ENCODE measurements at places on chromosomes 2 and 18.
A peak's percentile ranks its signal among the peaks of the same experiment; 100 is the strongest.

DNA sequence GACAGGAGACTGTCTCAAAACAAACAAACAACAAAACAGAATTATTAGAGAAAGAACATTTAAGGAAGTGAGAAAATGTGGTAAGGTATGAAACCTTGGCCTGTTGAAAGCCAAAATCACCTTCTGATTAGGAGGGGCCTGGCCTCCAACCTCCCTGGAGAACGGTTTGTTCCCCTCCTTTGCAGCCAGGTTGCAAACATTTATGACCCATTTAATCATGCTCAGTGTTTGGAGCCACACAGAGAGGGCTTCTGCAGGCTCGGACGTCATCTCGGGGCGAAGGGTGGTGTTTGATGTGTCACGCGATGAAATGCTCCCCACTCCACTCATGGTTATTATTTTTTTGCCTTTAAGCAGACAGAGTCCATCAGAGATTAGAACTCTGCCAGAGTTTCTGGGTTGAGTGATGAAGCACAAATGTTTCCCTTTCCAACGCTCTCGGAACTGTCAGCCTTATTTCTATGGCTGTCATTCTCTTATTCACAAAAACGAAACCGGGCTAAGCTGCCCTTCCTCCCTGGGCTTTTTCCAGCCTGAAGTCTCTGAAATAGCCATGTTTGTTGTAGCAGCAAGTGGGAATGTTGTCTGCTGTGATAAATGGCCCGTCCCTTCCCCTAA, 33.6 kb upstream of the ROCK2 start:
- peak; percentile 52 for DNase-seq

GRCh38 chr2:218883491-218884490, 3.1 kb downstream of the WNT10A start:
- no peak for DNase-seq

DNA sequence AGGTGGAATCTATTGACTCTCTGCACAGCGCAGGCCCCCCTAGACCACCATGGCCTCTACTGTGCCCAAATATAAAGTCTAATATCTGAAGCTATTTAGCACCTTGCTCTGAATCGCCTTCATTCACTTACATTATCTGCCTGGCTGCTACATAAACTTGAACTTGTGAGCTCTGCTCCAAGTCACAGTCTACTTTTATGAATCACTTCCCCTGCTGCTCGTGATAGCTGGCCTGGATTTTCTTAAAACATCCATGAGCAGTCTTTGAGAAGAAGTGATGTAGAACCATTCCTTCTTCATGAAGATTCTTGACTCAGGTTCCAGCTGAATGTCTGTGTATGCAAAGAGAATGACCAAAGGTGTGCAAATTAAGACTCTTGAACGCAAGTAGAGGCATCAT, 359.5 kb downstream of the RND3 start:
- no peak for DNase-seq

DNA sequence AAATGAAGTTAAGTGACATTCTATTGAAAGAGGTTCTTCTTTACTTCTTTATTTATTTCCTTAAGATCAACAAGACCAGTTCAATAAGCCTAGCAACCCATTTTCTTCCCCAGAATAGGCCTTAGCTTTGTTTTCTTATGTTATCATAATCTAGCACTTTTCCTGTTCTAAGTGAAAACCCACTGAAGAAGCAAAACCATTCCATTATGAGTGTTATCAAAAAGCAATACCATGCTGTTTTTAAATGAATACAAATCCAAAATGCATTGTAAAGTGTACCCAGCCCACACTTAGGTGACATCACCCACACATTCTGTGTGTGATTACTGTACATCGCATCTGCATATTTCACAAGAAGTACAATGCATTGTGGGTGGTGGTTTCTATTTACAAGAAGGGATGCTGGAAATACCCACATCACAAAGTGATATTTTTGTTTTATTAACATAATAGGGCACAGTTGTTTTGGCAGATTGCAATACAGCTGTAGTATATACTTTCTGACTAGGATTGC, 679.5 kb downstream of the KCNJ3 start:
- no peak for DNase-seq

DNA sequence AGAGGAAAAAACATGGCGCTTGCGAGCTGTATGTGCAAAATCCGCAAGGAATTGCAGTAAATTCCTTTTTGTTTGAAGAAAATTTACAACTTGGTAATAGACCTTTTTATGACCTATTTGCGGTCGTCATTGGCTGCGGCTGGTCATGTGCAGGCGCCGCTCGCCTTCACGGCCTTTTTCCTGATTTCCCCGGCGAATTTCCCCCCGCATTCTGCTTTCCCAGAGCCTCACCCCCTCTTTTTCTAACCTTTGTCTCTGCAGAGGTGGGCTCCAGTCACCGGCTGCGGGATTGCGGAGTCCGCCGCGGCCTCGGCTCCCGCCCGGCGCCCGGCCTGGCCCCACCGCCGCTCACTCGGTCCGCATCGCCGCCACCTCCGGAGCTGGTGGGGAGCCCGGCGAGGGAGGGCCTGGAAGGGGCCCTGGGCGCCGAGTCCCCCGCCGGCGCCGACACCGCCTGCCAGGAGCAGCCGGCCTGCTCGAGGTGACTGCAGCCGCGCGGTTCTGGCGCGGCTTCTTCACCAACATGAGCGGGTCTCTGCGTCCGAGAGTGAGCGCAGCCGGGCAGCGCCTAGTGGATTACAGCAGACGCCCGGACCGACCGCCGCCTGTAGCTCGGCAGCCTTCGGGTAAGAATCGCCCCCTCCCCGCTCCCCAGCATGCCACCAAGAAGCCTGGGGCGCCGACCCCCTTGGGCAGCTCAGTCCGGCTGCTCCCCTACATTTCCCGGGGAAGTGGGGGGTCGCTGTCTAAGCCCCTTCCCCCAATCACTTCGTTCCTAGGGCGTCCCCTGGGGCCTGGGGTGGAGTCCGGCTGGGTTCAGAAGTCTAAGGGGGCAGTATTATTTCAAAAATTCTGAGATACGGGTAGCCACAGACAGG, 7.1 kb downstream of the HOXD8 start:
- DNase-seq: no peak

GRCh38 chr18:4181882-4182568, 273.1 kb downstream of the DLGAP1 start:
- DNase-seq: no peak

DNA sequence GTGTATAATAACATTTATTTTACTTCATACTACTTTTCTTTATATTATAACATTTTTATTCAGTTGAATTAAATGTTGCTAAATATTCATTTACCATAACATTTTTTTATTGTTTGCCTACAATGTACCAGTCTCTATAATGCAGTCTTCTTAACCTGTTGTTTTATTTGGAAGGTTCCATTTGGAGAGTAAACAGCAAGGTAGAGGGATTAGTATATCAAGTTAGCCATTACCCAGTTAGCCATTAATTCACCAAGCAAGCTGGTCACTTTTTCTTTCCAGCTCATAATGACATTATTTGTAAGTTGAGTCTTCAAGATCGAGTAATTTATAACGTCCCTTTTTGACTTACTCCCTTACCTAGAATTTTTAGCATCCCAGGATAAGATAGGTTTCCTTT, 29.7 kb upstream of the NT5C1B start:
- DNase-seq: no peak

- DNase-seq: no peak
Observed at GRCh38 chr2:129293326-129293725, 686.1 kb upstream of the RAB6C start.

DNA sequence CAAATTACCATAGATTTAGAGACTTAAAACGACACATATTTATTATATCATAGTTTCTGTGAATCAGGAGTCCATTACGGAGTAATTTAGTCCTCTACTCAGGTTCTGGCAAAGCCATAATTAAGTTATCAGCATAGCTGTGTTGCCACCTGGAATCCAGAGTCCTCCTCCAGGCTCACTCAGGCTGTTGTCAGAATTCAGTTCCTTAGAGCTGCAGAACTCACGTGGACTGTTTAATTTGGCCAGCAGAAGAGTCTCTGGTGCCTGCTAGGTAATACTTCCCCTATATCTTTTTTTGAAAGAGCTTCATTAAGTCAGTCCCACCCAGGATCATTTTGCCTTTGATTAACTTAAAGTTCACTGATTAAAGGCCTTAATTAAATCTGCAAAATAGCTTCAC, 891.5 kb downstream of the SUCLG1 start:
- DNase-seq: no peak

- DNase-seq: no peak
Observed at GRCh38 chr18:67194886-67195285, 321.6 kb downstream of the DSEL start.

GRCh38 chr2:216646116-216646515, 12.9 kb downstream of the IGFBP2 start:
- no peak for DNase-seq

GRCh38 chr2:229852565-229852964, 69.2 kb downstream of the TRIP12 start:
- DNase-seq: peak; percentile 54

- no peak for DNase-seq
Observed at GRCh38 chr18:26088487-26088886, 1.9 kb downstream of the SS18 start.

DNA sequence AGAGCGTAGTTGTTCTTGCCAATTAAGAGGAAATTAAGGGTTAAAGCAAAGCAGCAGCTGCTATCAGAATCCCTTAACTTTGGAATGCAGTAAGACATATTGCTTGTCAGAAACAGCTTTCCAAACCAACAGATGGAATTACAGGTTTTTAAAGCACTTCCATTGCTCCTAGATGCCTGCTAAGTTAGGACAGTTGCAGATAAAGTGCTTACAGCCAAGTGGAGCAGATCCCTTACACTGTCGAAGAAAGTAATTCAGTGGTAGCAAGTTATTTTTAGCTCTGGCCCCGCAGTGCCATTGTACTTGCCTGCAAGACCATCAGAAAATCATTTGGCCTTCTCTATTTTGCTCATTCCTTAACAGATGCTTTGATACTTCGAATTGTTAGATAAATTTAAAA, 5.4 kb downstream of the PDK1 start:
- DNase-seq: no peak

DNA sequence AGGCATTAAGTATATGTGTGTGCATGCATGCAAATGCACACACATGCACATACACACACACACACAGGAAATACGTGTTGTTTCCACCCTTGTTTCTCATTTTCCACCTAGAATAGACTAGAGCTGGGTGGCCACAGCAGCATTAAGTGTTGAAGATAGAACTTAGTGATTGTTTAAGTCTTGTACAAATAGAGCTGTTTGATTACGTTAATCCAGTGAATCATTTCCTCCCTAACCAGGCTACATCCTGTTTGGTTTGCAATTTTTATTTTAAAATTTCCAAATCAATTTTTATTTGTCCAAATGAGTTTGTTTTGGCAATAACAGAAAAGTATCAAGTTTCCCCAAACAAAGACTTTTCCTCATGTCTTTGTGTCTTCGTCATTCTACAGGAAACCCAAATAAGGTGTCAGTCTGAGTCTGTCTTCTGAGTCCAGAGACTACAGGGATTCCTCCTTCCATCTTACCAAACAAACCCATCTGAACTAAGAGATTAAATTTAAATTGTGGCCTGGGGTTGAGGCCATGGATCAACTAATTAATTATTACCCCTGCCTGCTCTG, 74.6 kb upstream of the GALNT5 start:
- no peak for DNase-seq

DNA sequence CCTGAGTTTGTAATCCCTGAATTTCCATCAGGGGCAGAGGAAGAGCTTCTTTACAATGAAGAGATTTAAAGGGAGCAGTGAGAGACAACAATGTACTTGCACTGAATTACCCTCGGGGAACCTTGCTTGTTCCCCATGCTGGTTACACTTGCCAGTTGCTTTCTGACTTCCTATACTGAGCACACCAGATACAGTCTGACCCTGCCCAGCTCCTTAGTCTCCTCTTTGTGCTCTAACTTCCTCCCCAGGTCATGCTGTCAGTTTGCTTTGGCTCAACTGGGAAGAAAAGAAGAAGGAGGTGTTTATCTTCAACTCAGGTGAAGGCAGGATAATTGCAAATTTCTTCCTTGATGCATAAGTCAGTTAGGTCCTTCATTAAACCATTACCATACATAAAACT, 658.4 kb downstream of the NYAP2 start:
- DNase-seq: no peak

GRCh38 chr2:86632672-86633071, 9.0 kb upstream of the RNF103 start:
- no peak for DNase-seq

GRCh38 chr2:70140791-70141211, 50.0 kb downstream of the C2orf42 start:
- no peak for DNase-seq

- DNase-seq: no peak
Observed at GRCh38 chr2:148646231-148646559, 1.6 kb downstream of the EPC2 start.

DNA sequence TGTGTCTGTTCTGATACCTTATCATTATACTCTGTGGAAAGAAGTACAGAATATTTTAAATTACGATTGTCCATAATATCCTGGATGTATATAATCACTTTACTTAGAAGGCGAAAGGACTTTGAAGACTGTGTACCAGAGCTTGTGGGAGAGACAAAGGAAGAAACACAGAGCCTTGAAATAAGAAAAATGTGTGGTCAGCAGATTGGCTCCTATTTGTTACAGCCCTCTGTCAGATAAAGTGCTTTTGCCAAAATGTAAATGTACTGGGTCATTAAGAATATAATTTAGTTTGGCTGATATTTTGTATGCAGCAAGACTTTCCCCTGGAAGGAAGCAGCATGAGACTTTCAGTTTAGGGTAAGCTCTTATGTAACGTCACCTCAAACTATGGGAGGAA, 443.1 kb downstream of the CCDC85A start:
- no peak for DNase-seq

GRCh38 chr2:23283-23682, 23.0 kb downstream of the FAM110C start:
- DNase-seq: no peak

DNA sequence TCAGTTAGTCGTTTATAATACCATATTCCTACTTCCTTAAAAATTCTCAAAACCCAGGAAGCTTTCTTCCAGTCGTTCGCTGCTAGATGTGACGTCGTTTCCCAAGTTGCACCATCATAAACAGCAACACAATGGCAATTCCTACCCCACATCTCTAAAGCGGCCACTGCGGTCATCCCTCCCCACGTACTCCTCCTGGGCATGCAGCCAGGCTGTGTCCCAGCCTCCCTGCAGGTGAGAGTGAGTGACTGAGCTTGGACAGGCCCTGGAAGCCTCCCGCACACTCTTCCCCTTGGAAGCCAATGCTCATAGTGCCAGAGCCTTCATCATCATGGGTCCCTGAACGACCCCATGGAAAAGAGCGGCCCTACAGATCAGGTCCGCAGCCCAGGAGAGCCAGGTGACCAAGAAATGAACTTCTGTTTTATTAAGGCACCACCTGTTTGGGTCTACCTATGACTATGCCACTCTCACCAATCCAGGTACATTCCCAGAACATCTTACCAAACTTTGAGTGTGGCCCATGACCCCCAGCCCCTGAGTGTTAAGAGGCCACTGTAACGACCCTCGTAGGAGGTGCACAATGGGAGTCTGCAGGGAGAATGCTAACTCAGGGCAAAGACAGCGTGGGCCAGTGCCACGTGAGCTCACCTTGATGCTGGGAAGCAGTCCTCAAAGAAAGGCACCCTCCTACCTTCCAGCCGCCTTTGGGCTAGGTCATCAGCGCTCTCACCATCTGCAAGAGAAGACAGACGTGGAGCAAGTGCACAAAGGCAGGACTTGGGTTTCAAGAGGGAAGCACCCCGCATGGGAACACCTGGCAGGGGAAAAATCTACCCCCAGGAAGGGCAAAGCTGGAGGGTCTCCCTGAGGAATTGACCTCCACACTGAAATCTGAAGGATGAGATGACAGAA, 74.7 kb upstream of the RAB6C start:
- DNase-seq: no peak

GRCh38 chr2:196459539-196459938, 180.0 kb upstream of the CCDC150 start:
- no peak for DNase-seq

- no peak for DNase-seq
Observed at GRCh38 chr2:82731824-82732223, 1727.3 kb downstream of the SUCLG1 start.
